ENCODE measurements at places on chromosomes 3 and 15. TPM values are rescaled to one million over a fixed set of nuclear protein-coding genes. Genes with fewer than 3 reads are reported as not detected.

The DGKG gene
- total RNA-seq = not detected

The TCF12 gene
- total RNA-seq = 33.2 TPM

The FANCD2 gene
- 2.1 TPM for total RNA-seq

GRCh38 chr15:90379263-90379662 lies 8.8 kb upstream of the IQGAP1 start:
- no peak for DNase-seq

- no peak for DNase-seq
Observed at GRCh38 chr3:42339321-42339720, 71.1 kb downstream of the LYZL4 start.
